T-helper 1 cell (primary cell): ENCODE measurements at places on chromosomes 6 and 20.

DNA sequence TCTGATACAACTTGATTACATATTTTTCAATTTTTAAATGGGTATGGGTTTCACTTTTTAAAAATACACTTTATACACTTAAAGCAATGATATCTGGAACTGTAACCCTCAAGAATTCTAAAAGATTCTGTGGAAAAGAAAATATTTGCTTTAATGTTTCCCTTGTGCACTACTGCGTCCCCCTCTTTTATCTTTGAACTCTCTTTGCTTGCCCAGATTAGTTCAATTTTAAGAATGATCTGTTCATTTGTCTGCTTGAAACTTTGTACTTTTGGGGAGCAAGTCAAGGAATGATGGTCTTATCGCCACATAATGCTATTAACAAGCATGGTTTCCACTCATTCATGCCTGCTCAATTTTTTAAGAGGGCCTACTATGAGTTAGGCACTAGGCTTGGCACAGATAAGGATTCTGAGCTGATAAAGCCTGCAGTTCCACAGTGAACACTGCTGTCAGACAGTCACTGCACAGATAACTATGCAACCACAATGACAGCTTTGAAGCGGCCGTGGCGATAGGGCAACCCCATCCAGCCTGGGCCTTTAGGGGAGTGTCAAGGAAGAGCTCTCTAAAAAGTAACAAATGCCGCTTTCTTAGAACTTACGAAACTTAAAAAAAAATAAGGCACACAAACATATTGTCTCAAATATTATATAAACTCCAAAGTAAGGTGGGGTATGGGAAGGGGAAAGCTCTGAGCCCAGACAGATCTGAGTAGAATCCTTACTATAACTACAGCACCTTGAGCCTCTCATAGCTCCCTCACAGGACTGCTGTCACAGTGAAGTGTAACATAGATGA, 29.7 kb downstream of the FYN start:
- DNase-seq: peak; percentile 35

DNA sequence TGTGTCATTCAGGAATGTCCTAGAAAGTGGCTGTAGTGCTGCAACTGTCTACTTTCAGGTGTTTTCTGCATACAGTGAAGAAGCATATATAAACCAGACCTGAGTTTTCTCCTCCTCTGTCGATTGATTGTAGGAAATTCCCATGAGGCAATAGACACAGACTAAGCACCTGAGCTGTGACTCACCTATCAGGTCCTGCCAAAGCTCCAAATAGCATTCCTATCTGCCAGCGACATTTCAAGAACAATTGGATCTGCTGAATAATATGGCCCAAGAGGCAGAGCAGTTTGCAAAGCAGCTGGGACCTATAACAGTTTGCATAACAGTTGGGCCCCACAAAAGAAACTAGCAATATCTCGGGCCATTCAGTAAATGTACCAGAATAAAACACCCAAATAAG, 360.4 kb downstream of the HAO1 start:
- DNase-seq: no peak

- DNase-seq: no peak
Observed at GRCh38 chr6:140317950-140318349, 943.5 kb upstream of the CITED2 start.

- DNase-seq: no peak
Observed at GRCh38 chr6:16927205-16927604, 165.9 kb upstream of the ATXN1 start.

DNA sequence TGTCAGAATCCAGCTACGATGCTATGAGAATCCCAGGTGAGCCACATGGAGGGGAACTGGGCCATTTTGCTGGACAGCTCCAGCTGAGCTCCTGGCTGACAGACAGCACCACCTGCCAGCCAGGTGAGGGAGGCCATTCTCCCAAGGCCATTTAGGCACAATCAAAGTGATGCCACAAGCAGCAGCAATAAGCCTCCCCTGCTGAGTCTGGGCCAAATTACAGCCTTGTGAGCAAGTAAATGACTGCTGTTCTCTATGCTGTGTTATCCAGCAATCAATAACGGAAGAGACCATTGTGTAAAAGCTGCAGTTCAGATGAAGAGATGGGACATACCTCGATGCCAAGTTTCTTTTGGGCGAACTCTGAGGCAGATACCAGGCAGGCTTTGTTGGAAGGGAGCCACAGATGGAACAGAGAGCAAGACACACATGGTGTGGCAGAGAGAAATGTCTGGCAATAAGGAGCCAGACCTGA, 14.0 kb upstream of the SCGN start:
- no peak for DNase-seq

DNA sequence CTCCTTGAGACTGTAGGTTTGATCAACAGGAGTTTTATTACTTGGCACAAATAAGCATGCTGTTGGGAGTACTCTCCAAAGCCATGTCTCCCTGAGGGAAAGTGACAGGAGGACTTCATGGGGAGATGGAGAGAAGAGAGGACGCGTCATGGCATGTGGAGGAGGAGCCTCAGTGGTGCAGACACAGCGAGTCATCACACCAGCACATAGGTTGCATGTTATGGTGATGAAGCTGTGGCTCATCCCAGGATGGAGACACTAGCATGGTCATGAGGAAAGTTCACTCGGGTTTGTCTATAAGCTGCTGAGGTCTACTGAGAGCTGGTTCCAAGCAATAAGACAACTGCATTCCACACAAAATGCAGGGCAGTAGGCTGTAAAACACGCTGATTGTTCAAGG, 13.2 kb upstream of the SSTR4 start:
- no peak for DNase-seq

- DNase-seq: no peak
Observed at GRCh38 chr6:36986704-36987047, 680 bp upstream of the MTCH1 start.

DNA sequence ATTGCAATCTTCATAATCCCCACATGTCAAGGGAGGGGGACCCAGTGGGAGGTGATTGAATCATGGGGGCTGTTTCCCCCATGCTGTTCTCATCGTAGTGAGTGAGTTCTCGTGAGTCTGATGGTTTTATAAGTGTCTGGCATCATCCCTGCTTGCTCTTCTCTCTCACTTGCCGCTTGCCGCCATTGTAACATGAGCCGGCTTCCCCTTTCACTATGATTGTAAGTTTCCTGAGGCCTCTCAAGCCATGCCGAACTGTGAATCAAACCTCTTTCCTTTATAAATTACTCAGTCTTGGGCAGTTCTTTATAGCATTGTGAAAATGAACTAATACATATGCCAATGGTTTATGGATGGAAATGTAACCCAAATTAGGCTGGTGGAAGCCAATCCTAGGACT, 109.4 kb upstream of the AKAP12 start:
- peak; percentile 20 for DNase-seq

DNA sequence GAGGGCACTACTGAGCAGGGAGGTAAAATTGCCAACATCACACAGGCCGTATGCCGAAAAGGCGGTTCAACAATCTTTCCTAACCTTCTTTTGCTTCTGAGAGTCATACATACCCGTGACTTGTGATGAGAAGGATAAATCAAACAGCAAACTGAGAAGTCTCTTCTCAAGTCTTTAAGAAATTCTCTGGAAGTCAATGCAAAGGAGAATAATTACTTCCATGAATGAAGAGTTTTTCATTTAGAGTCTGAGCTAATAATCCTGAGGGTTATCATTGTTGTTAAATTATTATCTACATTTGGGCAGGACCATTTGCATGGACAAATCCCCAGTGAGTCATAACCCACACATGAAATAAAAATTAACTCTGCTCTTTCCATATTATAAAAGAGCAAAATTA, 22.4 kb upstream of the ILRUN start:
- DNase-seq: no peak

- DNase-seq: no peak
Observed at GRCh38 chr6:85677234-85677956, 34.7 kb upstream of the SYNCRIP start.

DNA sequence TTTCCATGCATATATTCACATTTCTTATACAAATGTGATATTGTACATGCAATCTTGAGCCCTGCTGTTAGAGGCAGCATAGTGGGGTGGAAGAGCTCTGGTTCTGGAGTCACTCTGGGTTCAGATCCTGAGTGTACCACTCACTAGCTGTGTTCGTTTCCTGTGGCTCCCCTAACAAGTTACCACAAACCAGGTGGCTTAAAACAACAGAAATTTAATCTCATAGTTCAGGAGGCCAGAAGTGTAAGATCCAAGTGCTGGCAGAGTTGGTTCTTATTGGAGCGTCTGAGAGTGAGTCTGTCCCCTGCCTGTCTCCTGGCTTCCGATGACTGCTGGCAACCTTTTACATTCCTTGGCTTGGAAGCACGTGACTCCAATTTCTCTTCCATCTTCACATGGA, 115.6 kb downstream of the MAP3K7 start:
- no peak for DNase-seq

- DNase-seq: no peak
Observed at GRCh38 chr6:130761286-130761685, 65.9 kb upstream of the SMLR1 start.

- no peak for DNase-seq
Observed at GRCh38 chr6:108797951-108798669, 50.1 kb upstream of the ARMC2 start.

DNA sequence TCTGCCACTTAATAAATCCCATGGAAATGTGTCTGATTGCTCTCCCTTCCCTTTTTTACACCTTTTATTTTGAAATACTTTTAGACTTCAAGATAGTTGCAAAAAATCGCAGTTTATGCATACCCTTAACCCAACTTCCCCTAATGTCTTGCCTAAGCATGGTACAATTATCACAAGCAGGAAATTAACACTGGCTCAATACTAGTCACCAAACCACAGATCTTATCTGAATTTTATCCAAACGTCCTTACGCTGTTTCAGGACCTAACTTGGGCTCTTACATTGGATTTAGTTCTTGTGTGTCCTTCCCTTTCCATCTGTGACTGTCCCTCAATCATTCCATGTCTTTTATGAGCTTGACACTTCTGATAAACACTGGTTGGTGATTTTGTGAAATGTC, 146.3 kb downstream of the ZNF217 start:
- DNase-seq: no peak

GRCh38 chr6:47859175-47859574, 77.3 kb downstream of the OPN5 start:
- no peak for DNase-seq

DNA sequence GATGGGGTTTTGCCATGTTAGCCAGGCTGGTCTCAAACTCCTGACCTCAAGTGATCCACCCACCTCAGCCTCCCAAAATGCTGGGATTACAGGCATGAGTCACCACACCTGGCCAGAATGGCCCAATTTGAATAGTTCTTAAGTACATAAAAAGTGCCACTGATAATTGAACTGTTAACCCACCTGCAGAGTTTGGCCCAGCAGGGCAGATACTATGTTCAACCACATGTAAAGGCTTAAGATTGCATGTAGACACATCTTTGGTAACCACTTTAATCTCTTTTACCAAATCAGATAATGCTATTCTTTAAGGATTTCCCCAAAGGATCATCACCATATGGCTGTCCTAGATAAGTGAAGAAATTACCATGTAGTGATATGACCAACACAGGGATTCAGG, 21.3 kb upstream of the SGK1 start:
- DNase-seq: no peak

DNA sequence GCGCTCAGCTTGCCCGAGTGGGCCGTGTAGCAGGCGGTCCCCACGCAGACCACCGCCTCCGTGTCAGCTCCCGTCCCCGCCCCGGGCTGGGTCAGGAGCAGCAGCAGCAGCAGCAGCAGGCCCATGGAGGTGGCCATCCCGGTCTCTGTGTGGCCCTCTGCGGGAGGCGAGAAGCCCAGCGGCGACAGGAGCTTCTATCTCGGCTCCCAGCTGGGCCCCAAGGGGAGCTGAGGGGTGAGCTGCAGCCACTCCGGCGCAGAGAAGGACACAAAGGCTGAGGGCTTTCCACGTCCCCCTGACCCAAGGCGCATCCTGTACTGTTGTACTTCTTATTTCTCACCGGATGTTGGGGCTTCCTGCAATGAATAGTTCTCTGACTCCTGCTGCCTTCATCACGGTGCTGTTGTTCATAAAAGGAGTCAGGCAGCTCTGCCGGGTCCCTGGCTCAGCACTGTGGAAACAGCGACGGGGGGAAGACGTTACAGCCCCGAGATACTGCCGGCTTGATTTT, at the start of gene CD93:
CD93 (minus strand) TSS at position 269 of the 511 bp plus-strand sequence; CDS start at position 137, 132 bp downstream.
- DNase-seq: peak; percentile 82

- no peak for DNase-seq
Observed at GRCh38 chr6:137808191-137808590, 58.9 kb upstream of the TNFAIP3 start.

DNA sequence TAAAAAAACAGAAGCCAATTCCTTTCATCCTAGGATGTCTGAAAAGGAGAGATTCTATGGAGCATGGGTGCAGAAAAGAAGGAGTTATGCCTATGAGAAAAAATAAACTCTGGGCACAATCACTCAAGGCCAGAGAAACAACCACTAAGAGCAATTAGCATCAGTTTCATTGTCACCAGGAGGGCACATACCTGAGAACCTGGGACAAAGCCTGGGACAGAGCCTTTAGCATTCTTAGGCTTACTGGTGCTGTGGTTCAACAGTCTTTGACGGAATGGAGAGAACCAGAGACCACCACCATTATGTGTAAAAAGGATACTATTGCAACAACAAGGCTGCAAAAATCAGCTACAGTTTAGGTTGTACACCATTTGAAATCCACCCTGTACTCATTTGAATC, 29.4 kb upstream of the BCKDHB start:
- no peak for DNase-seq

GRCh38 chr6:108804956-108805355, 43.3 kb upstream of the ARMC2 start:
- DNase-seq: no peak

GRCh38 chr6:47034926-47035325, 7.2 kb downstream of the ADGRF1 start:
- DNase-seq: no peak

DNA sequence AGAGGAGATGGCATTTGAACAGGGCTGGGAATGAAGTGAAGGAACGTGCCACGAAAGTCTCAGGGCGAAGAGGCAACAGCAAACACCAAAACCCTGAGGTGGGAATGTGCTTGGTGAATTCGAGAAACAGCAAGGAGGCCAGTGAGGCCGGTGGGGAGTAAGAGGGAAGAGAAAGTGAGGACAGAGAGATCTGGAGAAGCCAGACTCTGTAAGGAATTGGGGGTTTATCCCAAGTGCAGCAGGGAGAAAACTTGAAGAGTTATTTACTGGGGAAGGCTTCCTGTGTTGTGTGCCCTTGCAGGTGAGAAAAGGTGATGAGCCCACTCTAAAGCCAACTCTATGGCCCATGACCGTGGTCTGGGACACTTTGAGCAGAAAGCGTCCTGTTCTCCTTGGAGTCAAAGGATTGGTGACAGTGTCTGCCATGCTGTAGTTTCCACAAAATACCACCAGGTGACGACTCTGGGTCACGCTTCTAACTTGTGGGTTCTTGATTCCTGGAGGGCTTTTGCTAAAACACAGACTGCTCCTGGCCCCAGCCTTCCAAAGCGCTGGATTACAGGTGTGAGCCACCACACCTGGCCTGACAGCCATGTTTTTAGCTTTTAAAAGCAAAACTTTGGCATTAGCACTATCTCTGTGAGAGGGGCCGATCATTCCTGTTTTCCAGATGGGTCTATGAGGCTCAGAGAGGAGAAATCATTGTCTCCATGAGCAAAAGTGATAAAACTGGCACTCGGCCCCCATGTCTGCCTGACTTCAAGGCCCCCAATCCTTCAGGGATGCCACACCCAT, 18.0 kb upstream of the CSNK2A1 start:
- DNase-seq: no peak

GRCh38 chr20:60000271-60001042, 42.2 kb downstream of the CDH26 start:
- no peak for DNase-seq
